ENCODE measurements at places on chromosomes 1 and 21.

DNA sequence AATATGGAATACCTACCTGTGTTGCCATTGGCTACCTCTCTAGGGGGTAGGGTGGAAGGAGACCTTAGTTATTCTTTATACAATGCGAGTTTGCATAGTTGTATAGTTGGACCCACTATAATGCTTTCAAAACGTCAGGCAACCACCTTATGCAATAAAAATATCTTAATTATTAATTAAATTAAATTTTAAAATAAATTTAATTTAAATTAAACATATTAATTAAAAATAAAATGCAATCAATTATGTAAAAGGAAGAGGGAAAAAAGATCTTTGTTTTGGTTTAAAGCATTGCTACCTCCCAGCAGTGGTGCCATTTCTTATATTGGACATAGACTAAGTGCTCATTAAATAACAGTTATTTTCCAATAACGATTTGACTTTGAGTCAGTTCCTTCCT lies 22.3 kb downstream of the GPA33 start:
- no peaks in the 10 kb centered on the region for H3K27me3 ChIP-seq
- H3K36me3 ChIP-seq: no peaks in the 10 kb centered on the region
- DNase-seq: no peak
- no peak overlapping the region for H3K4me3 ChIP-seq

- DNase-seq: no peak
- H3K27me3 ChIP-seq: no peaks in the 10 kb centered on the region
- H3K36me3 ChIP-seq: no peaks in the 10 kb centered on the region
- H3K4me3 ChIP-seq: no peak overlapping the region
- H3K27ac ChIP-seq: no peak overlapping the region
- no peaks in the 10 kb centered on the region for H3K4me1 ChIP-seq
These were observed 56.4 kb downstream of the GREM2 start for GRCh38 chr1:240555524-240555923.

- DNase-seq: no peak
- H3K27ac ChIP-seq: no peak overlapping the region
- no peak overlapping the region for H3K4me3 ChIP-seq
- H3K36me3 ChIP-seq: no peaks in the 10 kb centered on the region
- no peaks in the 10 kb centered on the region for H3K4me1 ChIP-seq
- no peaks in the 10 kb centered on the region for H3K27me3 ChIP-seq
These were observed 36.0 kb downstream of the ABCG1 start for GRCh38 chr21:42254651-42255601.

DNA sequence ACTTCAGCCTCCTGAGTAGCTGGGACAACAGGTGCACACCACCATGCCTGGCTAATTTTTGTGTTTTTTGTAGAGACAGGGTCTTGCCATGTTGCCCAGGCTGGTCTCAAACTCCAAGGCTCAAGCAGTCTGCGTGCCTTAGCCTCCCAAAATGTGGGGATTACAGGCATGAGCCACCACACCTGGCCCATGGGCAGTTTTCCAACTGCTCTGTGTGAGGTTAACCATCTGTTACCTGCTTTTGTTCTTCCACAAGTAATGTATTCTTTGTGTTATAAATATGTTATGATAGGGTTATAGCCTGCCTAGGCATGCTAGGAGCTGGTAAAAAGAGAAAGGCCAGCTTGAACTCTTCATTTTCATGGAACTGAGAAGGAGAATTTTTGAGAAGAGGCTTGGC lies 30.7 kb downstream of the TUFT1 start:
- no peak overlapping the region for H3K4me3 ChIP-seq
- H3K27ac ChIP-seq: no peak overlapping the region
- H3K27me3 ChIP-seq: no peaks in the 10 kb centered on the region
- H3K4me1 ChIP-seq: no peaks in the 10 kb centered on the region
- H3K36me3 ChIP-seq: peaks cover 11% of the 10 kb centered on the region

- peak; percentile 71 for DNase-seq
- H3K27me3 ChIP-seq: no peaks in the 10 kb centered on the region
- peak overlapping the region; percentile 64 for H3K4me3 ChIP-seq
- no peak overlapping the region for H3K27ac ChIP-seq
These were observed 1.2 kb downstream of the JMJD4 start for GRCh38 chr1:227733751-227734545.

DNA sequence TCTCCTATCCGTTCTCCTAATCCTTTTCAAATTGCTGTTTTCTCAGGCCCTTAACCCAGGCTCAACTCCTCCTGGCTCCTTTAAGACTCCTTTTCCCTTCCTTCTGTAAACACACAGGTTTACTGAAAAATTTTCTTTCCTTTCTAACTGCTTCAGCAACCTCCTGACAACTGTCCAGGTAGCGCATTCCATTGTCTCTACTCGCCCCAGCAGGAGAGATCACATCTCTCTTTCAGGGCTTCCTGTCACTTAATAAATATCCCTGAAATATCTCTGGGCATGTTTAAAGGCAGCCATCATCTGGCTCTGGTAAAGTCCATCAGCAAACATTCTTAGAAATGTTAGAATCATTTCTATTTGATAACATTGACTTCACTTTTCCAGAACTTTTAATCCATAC lies 211.2 kb upstream of the PTBP2 start:
- H3K36me3 ChIP-seq: no peaks in the 10 kb centered on the region
- H3K27me3 ChIP-seq: no peaks in the 10 kb centered on the region
- H3K4me3 ChIP-seq: no peak overlapping the region
- no peak overlapping the region for H3K27ac ChIP-seq
- no peaks in the 10 kb centered on the region for H3K4me1 ChIP-seq

DNA sequence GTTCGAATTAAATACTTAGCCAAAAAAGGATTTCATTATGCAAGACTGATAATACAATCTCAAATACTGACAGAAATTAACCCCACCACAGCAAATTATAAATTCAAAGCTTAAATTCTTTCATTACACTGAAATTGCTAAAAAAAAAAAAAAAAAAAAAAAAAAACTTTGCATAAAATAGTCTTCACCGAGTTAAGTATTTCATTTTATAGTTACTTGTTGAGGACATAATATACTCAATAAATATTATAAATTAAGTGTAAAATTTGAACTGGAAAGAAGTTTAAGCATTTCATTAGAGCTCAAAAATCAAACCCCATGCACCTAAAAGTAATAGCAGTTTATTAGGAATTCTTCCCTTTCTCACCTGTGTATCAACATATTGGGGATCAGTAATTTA lies 1.9 kb upstream of the PSMG1 start:
- DNase-seq: no peak
- peaks cover 2% of the 10 kb centered on the region for H3K4me1 ChIP-seq
- no peaks in the 10 kb centered on the region for H3K27me3 ChIP-seq
- H3K36me3 ChIP-seq: no peaks in the 10 kb centered on the region

Measured in aorta (tissue), 5 donors.